ENCODE measurements at places on chromosomes 7 and 10. TPM values are rescaled to one million over a fixed set of nuclear protein-coding genes. Genes with fewer than 3 reads are reported as not detected.

PIK3CG gene
- not detected for total RNA-seq

SPDYE5 gene
- not detected for total RNA-seq

CDK1 gene
- 0.94 TPM for total RNA-seq

HOXA6 gene
- 0.09 TPM for total RNA-seq

AGR3 gene
- total RNA-seq, result not detected

SUGCT gene
- 18.8 TPM for total RNA-seq

SEC61G gene
- 192 TPM for total RNA-seq

MLLT10 gene
- 41.1 TPM for total RNA-seq

ARHGEF35 gene
- total RNA-seq, result 2.5 TPM

SUN1 gene
- total RNA-seq, result 107 TPM

SPDYE8 gene
- total RNA-seq, result not detected

CALN1 gene
- total RNA-seq, result not detected
